ENCODE measurements at places on chromosomes 1 and 21. TPM values are rescaled to one million over a fixed set of nuclear protein-coding genes. Genes with fewer than 3 reads are reported as not detected.

TNFSF4 gene
- 1.2 TPM for total RNA-seq

GRCh38 chr1:165576536-165576935 is 32.7 kb downstream of the LRRC52 start:
- no peak for DNase-seq

DNA sequence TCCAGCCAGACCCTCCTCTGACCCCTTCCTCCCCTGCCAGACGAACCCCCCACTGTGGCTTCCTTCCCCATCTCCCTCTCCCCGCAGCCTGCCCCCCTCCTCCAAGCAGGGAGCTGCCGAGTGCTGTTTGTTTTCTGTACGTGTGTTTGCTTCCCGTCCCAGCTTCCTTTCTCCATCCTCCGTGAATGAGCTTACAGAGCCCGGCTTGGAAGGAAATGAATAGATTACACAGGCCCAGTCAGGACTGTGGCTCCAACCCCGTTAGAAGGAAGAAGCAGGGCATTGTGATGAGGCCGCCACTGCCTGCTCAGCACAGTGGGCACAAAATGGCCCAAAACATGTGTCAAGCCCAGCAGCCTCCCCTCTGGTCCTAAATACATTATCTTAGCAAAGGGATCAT is 123.2 kb downstream of the IGSF21 start:
- DNase-seq: no peak

DNA sequence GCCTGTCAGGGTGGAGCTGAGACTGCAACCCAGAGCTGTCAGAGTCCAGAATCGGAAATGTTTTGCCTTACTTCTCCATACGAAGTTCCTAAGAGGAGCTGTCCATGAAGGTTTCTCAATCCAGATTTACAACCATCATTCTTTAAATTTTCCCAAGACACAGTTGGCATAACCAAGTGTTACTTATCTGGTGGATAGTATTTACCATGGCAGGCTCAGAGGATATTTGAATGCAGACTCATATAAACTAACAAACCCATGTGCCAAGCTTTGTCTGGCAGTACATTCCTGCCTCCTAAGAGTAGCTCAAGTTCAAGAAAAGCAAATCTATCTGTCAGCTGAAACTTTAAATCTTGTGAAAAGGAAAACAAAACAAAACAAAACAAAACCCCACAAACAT is 267.9 kb downstream of the ZNF326 start:
- DNase-seq: no peak

- peak; percentile 83 for DNase-seq
These were observed 76.7 kb downstream of the ARHGEF16 start for GRCh38 chr1:3530926-3531818.

- no peak for DNase-seq
These were observed 18.6 kb downstream of the C8A start for GRCh38 chr1:56873213-56873612.

KRTAP11-1 gene
- total RNA-seq: not detected

DNA sequence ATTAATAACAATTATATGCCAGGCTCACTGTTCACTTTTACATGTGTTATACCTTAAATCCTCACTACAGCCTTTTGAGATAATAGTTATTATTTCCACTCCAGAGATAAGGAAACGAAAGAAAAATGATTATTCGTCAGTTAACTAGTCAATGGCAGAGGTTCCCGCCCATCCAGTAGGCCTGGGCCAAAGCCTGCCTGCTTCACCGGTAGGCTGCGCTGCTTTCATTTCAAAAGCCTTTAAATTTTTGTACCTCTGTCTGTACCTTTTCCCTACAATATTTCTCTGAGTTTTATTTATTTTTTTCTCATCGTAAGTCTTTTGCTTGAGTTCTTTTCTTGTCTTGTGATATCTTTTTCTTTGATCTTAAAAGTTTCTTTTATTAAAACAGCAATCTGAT is 3.6 kb downstream of the GPR52 start:
- no peak for DNase-seq

TLR5 gene
- total RNA-seq: 1.3 TPM

DNA sequence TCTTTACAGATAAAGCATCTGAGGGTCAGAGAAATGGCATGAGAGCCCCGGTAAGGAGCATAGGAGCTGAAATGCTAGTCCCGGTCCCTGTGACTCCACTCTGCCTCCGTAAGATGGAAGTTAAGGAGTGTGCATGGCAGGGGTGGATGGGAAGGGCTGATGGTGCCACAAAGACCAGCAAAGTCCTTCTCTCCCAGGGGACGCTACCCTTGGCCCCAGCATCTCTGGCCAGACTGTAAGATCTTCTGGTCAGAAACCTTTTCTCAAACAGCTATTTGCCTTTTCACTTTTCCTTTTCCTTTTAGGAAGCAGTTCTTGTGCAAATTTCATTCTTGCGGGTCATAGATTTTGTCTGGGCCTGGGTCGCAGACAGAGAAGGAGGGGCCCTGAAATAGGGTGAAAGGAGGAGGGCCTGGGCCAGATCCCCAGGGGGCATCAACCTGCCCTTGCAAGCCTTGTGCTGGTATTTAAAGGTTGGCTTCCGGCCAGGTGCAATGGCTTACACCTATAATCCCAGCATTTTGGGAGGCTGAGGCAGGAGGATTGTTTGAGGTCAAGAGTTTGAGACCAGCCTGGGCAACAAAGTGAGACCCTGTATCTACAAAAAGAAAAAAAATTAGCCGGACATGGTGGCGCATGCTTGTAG is 14.4 kb upstream of the EPS8L3 start:
- peak; percentile 19 for DNase-seq

GBP4 gene
- 5.4 TPM for total RNA-seq

DNA sequence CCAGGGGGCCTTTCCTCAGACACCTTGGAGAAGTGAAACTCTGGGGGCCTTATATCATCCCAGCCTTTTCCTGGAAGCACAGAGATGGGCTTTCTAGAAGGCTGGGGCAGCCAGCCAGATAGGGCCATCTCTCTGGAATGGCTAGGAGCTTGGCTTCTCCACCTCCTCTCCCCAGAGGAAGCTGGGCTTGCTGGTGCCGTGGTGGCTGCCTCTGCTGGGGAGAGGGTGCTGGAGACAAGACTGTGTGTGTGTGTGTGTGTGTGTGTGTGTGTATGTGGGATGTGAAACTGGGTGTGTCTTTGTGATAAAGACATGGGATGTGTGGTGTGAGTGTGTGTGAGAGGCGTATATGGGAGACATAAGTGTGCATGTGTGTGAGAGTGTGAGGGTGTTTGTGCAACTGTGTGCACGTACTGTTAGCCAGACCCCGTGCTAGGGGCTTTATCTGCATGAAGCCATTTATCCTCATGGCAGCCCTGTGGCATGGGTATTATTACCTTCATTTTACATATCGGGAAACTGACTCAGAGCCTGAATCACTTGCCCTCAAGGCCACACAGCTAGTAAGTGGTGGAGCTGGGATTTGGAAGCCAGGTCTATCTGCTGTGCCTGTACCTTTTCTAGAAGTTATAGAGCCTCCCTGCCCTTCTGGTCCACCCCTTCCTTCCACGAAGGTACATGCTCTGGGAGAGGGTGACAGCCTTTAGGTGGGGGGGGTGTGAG is 44.2 kb downstream of the PTPRU start:
- DNase-seq: peak; percentile 16

KRTAP12-3 gene
- not detected for total RNA-seq

DNA sequence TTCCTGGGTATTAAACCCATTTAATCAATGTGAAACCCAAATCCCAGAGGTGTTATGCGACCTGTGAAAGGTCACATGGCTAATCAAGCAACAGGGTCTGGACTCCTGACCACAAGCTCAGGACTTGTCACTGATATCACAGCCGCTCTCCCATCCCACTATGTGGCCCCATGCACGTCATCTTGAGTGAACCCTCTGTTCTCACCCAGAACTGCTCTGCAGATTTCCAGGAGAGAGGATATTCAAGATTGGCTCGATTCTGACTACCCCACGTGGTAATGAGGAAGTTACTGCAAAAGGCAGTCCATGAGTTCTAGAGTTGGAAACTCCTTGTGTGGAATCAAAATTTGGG is 173.5 kb upstream of the ETV3 start:
- no peak for DNase-seq

GRCh38 chr21:26795412-26795805 is 49.8 kb downstream of the ADAMTS1 start:
- DNase-seq: no peak

TSACC gene
- total RNA-seq: not detected

DMBX1 gene
- total RNA-seq: not detected

GRCh38 chr21:31348188-31348587 is 4.1 kb upstream of the TIAM1 start:
- DNase-seq: no peak

- no peak for DNase-seq
These were observed 44.7 kb downstream of the SLC44A3 start for GRCh38 chr1:94864821-94865220.

DNA sequence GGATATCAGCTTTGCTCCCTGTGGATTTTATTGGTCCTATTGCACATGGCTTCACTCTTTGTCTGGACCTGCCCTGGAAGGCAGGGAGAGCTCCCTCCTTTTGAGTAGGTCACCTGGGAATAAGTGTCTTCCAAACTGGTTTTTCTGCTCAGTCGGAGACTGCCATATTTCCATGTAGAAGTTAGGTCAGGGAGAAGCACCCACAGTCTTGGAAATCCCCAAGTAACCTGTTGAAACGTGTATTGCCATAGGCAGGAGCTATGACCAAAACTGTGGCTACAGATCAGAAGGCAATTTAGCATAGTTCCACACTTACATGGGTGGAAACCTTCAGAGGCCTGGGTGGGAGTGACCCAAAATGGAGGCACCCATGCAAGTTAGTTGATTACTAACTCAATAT is 3.5 kb upstream of the GNG12 start:
- no peak for DNase-seq

GRCh38 chr1:89759036-89759435 is 61.8 kb upstream of the LRRC8D start:
- DNase-seq: no peak

GRCh38 chr1:12095452-12096263 is 32.6 kb downstream of the TNFRSF8 start:
- no peak for DNase-seq

DNA sequence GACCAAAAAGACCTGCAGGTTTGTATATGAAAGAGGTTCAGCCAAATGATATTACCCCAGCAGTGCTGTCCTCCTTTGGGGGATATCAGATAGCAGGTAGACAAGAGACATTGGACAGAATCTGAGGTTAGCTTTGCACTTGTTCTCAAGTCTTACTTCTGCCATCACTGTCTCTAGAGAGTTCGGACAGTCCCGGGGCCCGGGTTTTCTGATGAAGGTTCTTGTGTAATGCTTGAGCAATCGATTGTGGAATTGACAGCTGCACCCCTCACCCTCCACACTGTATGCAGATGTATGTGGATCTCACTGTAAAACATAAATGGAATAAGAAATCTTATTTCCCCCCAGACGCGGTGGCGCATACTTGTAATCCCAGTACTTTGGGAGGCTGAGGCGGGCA is 56.2 kb upstream of the MORC3 start:
- no peak for DNase-seq

GRCh38 chr1:207470927-207471326 is 16.8 kb downstream of the CR2 start:
- no peak for DNase-seq

PRR9 gene
- total RNA-seq: not detected

CYP4A22 gene
- not detected for total RNA-seq

NDUFS2 gene
- total RNA-seq: 188 TPM

DNA sequence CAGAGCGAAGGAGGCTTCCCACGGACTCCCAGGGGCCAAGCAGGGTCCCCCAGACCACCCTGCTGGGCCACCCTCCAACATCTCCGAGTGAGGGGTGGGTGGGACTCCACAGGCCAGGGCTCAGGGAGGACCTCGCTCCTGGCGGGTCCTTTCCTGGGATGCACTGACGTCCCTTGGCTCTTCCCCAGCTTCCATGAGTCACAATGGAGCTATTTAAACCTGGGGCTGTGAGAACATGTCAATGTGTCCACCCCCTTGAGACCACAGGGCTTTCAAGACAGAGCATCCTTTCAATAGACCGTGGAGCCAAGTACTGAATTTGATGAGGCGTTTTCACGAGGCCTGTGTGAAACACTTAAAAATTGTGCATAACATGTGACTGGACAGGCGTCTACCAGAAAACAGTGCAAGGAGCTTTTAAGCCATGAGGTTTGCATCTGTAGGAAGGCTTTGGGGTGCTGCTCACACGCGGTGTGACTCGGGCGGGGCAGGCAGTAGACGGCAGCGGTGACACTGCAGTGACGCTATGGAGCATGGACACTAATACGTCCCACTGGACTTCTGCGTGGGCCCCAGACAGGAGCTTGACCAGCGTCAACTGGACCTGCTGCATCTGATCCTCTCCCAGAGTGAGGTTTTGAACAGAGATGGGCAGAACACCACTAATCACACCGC is 24.1 kb upstream of the NPHP4 start:
- no peak for DNase-seq

FCGR3A gene
- 11.7 TPM for total RNA-seq

DNA sequence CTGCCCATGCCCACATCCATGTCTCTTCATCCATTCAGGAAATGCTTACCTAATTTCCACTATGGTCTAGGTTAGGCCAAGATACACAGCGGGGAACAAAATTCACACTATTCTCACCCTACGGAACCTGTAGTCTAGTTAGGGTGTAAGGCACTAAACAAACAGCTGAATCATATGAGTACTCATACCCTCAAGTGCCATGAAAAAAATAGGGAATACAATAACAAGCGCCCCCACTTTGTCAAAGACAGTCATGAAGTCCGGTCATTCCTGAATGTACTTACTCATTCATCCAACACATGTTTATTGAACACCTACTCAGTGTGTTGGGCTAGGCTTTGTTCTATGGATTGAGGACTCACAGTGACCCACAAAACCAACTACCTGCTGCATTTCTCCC is 6.2 kb upstream of the FYB2 start:
- no peak for DNase-seq

CD34 gene
- total RNA-seq: 8.3 TPM

TNFSF18 gene
- total RNA-seq: not detected

DNA sequence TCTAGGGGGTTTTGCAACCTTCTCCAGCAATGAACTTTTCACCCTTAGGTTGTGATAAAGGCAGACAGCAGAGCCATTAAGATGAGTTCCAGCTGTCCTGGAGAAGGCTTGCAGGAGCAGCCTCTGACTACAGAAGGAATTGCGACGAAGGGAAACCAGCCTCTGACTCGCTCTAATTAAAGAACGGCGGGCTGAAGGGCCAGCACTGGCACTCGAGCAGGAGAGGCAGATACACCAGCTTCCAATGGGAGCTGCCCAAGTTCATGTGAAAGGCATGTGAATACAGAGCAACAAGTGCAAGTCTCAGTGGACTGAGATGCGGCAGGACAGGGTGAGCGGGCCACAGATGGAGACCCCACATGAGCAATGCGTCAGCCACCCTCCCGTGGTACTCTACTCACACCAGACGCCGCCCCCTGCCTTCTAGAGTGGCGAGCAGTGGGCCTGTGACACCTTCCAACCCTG is 15.7 kb downstream of the RCC2 start:
- no peak for DNase-seq

CYP4Z1 gene
- not detected for total RNA-seq
